ENCODE measurements at places on chromosomes 5 and 9. TPM values are rescaled to one million over a fixed set of nuclear protein-coding genes. Genes with fewer than 3 reads are reported as not detected.

Gene NUTM2G
- not detected for polyA plus RNA-seq

Gene WNT8A
- polyA plus RNA-seq, result not detected

Gene PTPN3
- 8.2 TPM for polyA plus RNA-seq

Gene PPIC
- polyA plus RNA-seq, result 2.9 TPM

Gene PCDHB8
- 5.9 TPM for polyA plus RNA-seq

Gene PPP2R2B
- polyA plus RNA-seq, result 36.2 TPM

Gene TBC1D13
- polyA plus RNA-seq, result 37.2 TPM

Gene ROPN1L
- 2.0 TPM for polyA plus RNA-seq

Gene SLC45A2
- 0.15 TPM for polyA plus RNA-seq

Gene SV2C
- 0.53 TPM for polyA plus RNA-seq

Gene PCDHGA7
- polyA plus RNA-seq, result 0.93 TPM

Gene ZER1
- 96.5 TPM for polyA plus RNA-seq

Gene HAVCR1
- polyA plus RNA-seq, result not detected

Gene PDGFRB
- polyA plus RNA-seq, result 32.0 TPM

Gene DROSHA
- 52.8 TPM for polyA plus RNA-seq

Gene SLC6A7
- 4.1 TPM for polyA plus RNA-seq

Gene PNPLA7
- 4.3 TPM for polyA plus RNA-seq

Gene ALG2
- 16.1 TPM for polyA plus RNA-seq

Gene HRH2
- polyA plus RNA-seq, result 2.1 TPM

Gene ZFP2
- polyA plus RNA-seq, result 0.95 TPM

Gene LCN1
- not detected for polyA plus RNA-seq

All from brain (organoid and tissue), 16 donors.